ENCODE measurements at places on chromosomes 11 and 22. TPM values are rescaled to one million over a fixed set of nuclear protein-coding genes. Genes with fewer than 3 reads are reported as not detected.

The TBX1 gene
- total RNA-seq, result 27.9 TPM

The RAC2 gene
- not detected for total RNA-seq

The OR2D2 gene
- total RNA-seq, result not detected

The SEPTIN3 gene
- total RNA-seq, result not detected

The OR5T2 gene
- not detected for total RNA-seq

The TSGA10IP gene
- total RNA-seq, result not detected

The IGLL1 gene
- total RNA-seq, result not detected

DNA sequence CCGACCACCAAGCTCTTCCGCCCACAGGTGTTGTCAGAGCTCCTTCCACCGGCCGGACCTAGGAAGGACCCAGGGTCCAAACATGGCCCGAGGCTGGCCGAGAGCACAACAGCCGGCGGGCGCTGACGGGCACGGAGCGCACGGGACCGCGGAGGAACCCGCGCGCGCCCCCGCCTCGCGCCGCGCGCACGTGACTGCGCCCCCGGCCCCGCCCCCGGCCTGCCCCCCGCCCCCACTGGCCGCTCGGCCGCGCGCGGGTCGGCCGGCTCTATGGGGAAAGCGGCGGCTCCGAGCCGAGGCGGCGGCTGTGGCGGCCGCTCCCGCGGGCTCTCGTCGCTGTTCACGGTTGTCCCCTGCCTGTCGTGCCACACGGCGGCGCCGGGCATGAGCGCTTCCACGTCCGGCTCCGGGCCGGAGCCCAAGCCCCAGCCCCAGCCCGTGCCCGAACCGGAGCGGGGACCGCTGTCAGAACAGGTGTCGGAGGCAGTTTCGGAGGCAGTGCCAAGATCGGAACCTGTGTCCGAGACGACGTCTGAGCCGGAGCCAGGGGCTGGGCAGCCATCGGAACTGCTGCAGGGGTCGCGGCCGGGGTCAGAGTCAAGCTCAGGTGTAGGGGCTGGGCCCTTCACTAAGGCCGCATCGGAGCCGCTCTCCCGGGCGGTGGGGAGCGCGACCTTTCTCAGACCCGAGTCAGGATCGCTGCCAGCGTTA, at the start of gene OSBP2:
OSBP2 (plus strand) TSS at position 235 of the 711 bp plus-strand sequence; CDS start at position 271, 36 bp downstream.
- H3K4me1 ChIP-seq, result peaks cover 7% of the 10 kb centered on the region
- H3K27me3 ChIP-seq, result no peaks in the 10 kb centered on the region
- no peaks in the 10 kb centered on the region for H3K36me3 ChIP-seq
- peak within 1 kb of the TSS; percentile 70 for H3K4me3 ChIP-seq
- no peak for DNase-seq
- H3K27ac ChIP-seq, result peak within 1 kb of the TSS; percentile 81

- no peak overlapping the region for H3K4me3 ChIP-seq
- DNase-seq, result no peak
- H3K27me3 ChIP-seq, result peaks cover 6% of the 10 kb centered on the region
- H3K27ac ChIP-seq, result no peak overlapping the region
- peaks cover 13% of the 10 kb centered on the region for H3K4me1 ChIP-seq
Observed at GRCh38 chr11:134334796-134335571, 3.2 kb downstream of the GLB1L2 start.

GRCh38 chr11:82995754-82996398, 75.8 kb downstream of the RAB30 start:
- peak; percentile 23 for DNase-seq
- peaks cover 87% of the 10 kb centered on the region for H3K4me1 ChIP-seq
- H3K27ac ChIP-seq, result peak overlapping the region; percentile 55
- no peaks in the 10 kb centered on the region for H3K27me3 ChIP-seq
- no peak overlapping the region for H3K4me3 ChIP-seq

DNA sequence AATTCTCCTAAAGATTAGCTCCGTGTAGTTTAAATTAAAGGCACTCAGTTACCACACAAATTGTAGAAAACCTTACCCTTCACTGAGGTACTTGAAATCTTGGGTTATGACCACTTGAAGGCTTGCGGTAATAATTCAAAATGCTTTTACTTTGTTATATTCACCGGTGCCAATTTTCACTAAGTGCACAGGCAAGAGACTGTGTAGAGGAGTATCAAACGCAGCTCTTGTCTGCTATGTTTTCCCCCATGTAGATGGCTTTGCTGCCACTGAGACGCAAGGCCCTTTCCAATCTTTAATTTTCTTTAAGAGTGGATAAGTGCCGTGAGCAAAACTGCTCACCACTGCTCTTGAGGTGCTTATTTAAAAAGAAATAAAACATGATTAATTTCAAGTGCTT, 155.8 kb downstream of the CADM1 start:
- no peaks in the 10 kb centered on the region for H3K36me3 ChIP-seq
- no peaks in the 10 kb centered on the region for H3K27me3 ChIP-seq
- DNase-seq, result no peak
- no peak overlapping the region for H3K27ac ChIP-seq
- H3K4me3 ChIP-seq, result no peak overlapping the region

DNA sequence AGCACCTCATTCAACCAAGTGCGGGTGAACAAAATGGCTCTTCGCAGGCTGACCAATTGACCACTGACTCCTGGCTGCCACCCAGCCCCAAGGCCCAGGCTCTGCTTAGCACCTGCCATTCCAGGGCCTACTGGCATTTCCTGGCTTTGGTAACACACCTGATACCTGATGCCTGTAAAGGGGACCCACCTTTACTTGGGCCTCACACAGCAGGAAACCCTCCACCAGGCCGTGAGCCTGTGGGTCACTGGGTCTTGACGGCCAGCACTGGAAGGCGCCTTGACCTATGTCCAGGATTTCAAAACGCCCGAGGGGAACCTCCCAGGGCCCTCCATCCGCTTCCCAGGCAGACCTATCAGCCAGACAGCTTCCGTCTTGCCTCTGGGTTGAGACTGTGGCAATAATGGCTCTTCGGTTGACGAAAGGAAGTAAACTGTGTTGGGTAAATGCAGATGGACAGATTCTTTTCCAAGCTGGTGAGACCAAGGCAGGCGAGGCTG, 16.8 kb upstream of the TMEM184B start:
- no peak overlapping the region for H3K4me3 ChIP-seq
- no peaks in the 10 kb centered on the region for H3K27me3 ChIP-seq
- H3K27ac ChIP-seq, result peak overlapping the region; percentile 68
- H3K4me1 ChIP-seq, result peaks cover 3% of the 10 kb centered on the region

DNA sequence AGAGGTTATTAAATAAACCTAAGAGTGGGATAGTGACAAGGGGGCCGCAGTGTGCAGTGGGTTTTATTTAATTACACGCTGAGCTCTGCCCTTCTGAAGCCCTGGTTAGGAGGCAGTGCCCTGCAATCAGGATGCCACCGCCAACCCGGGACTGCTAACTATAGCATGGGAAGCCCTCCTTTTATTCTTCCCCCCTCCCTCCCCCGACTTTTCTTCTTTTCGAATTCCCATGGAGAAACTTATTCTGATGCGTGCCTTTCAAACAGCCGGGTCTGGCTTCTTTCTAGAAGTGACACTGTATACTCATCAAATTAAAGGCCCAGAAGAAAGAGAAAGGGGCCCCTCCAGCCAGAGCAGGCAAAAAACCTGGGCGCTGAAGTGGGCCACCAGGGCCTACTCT, 91.3 kb upstream of the ANO1 start:
- H3K36me3 ChIP-seq, result no peaks in the 10 kb centered on the region
- peak overlapping the region; percentile 10 for H3K27ac ChIP-seq
- peaks cover 37% of the 10 kb centered on the region for H3K27me3 ChIP-seq
- DNase-seq, result no peak
- no peaks in the 10 kb centered on the region for H3K4me1 ChIP-seq
- H3K4me3 ChIP-seq, result no peak overlapping the region

GRCh38 chr22:24129263-24129651, 52.0 kb upstream of the SUSD2 start:
- H3K4me3 ChIP-seq, result no peak overlapping the region
- no peak for DNase-seq
- H3K27me3 ChIP-seq, result no peaks in the 10 kb centered on the region
- no peak overlapping the region for H3K27ac ChIP-seq

- H3K4me1 ChIP-seq, result peaks cover 6% of the 10 kb centered on the region
- H3K36me3 ChIP-seq, result no peaks in the 10 kb centered on the region
- H3K27me3 ChIP-seq, result no peaks in the 10 kb centered on the region
Observed at GRCh38 chr11:77151804-77152509, 23.9 kb downstream of the MYO7A start.

GRCh38 chr11:60371854-60372253, 6.5 kb upstream of the MS4A7 start:
- H3K27me3 ChIP-seq, result no peaks in the 10 kb centered on the region
- no peaks in the 10 kb centered on the region for H3K36me3 ChIP-seq
- no peak for DNase-seq
- H3K27ac ChIP-seq, result no peak overlapping the region
- H3K4me1 ChIP-seq, result no peaks in the 10 kb centered on the region
- no peak overlapping the region for H3K4me3 ChIP-seq

- no peak overlapping the region for H3K27ac ChIP-seq
- H3K4me1 ChIP-seq, result peaks cover 6% of the 10 kb centered on the region
- H3K4me3 ChIP-seq, result no peak overlapping the region
- no peak for DNase-seq
- no peaks in the 10 kb centered on the region for H3K27me3 ChIP-seq
- peaks cover 89% of the 10 kb centered on the region for H3K36me3 ChIP-seq
Observed at GRCh38 chr11:72232260-72233055, 7.9 kb downstream of the INPPL1 start.

DNA sequence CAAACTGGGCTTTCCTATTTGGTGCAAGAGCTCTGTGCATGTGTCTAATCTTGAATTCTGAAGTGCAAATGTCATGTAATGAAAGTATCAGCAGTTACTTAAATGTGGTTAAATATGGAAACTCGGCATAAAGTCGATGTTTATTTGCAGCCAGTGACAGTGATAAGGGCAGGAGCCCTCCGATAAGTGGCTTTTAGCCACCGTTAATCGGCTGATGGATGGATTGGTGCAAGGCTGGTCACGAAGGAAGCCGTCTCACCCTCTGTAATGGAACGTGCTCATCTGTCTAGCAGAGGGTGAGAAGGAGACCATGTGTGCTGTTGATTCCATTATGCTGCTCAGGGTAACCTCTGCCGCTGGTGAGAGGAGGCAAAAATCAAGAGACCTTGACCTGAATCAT, 121.8 kb upstream of the PAX6 start:
- DNase-seq, result no peak
- no peaks in the 10 kb centered on the region for H3K36me3 ChIP-seq
- no peaks in the 10 kb centered on the region for H3K27me3 ChIP-seq
- no peak overlapping the region for H3K27ac ChIP-seq
- no peak overlapping the region for H3K4me3 ChIP-seq
- no peaks in the 10 kb centered on the region for H3K4me1 ChIP-seq

GRCh38 chr11:32358729-32359128, 76.6 kb downstream of the WT1 start:
- no peak for DNase-seq
- no peaks in the 10 kb centered on the region for H3K36me3 ChIP-seq
- peaks cover 4% of the 10 kb centered on the region for H3K27me3 ChIP-seq

DNA sequence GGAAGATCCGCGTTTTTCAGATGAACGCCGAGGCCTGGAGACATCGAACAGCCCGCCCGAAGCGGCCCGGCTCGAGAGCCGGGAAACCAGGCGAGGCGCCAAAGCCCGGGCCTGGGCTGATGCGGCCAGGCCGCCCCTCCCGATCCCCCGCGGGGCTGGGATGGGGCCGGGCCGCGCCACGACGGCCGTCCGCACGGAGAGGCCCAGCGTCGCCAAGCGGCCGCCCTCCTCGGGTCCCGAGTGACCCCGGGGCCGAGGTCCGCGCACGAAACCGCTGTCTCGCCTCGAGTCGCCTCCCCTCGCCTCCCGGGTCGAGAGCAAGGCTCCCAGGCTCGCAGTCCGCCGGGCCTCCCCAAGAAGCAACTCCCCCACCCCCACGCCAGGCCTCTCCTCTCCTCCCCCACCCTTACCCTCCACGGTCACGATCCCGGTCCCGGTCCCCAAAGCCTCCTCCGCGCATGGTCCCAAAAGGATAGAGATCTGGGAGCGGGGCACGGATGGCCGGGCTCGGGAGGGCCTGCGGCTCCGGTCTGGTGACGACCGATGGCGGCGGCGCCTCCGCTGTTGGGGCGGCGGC, 482 bp downstream of the DDX17 start:
- H3K4me3 ChIP-seq, result peak overlapping the region; percentile 72
- DNase-seq, result peak; percentile 82
- no peaks in the 10 kb centered on the region for H3K27me3 ChIP-seq
- peaks cover 41% of the 10 kb centered on the region for H3K4me1 ChIP-seq
- peak overlapping the region; percentile 98 for H3K27ac ChIP-seq

- H3K4me3 ChIP-seq, result no peak overlapping the region
- H3K27me3 ChIP-seq, result peaks cover 6% of the 10 kb centered on the region
- H3K4me1 ChIP-seq, result no peaks in the 10 kb centered on the region
- DNase-seq, result no peak
- no peaks in the 10 kb centered on the region for H3K36me3 ChIP-seq
- no peak overlapping the region for H3K27ac ChIP-seq
Observed at GRCh38 chr11:116534270-116534975, 238.4 kb downstream of the BUD13 start.

DNA sequence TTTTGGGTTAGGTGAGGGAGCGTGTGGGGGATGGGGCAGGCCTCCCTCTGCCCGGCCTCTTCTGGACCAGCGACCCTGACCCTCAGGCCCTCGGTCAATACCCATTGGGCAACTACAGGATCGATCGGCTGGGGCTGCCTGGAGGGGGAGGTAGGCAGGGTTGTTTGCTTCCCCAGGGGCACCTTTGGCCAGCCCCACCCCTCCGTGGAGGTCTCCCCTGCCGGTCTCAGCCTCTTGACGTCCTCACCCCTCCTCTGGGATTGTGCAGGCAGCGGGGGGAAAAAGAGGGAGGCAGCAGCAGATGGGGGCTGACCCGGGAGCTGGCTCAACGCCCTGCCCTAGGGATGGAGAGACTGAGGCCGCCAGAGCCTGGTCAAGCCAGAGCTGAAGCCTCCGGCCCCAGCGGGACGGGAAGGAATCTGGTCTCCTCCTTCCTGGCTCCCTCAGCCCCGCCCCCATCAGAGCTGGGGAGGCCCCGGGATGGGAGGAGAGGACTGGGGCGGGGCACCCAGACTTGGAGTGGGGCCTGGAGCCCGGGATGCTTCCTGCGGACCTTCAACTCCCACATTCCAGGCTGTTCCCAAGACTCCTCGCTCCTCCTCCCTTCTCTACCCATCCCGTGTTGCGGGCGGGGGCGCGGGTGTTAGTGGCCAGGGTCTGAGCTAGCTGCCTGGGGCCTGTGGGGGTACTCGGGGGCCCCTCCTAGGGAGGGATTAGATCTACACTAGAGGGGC, 14.4 kb upstream of the CDC42EP1 start:
- H3K27me3 ChIP-seq, result peaks cover 8% of the 10 kb centered on the region
- H3K36me3 ChIP-seq, result no peaks in the 10 kb centered on the region
- H3K27ac ChIP-seq, result peak overlapping the region; percentile 82
- DNase-seq, result peak; percentile 64
